Body of pancreas (tissue), 4 donors: ENCODE measurements at places on chromosomes 2 and 18. TPM values are rescaled to one million over a fixed set of nuclear protein-coding genes. Genes with fewer than 3 reads are reported as not detected.

Gene CAVIN2
- total RNA-seq, result 15.8 TPM

- no peak overlapping the region for H3K4me3 ChIP-seq
- H3K27ac ChIP-seq, result no peak overlapping the region
- H3K4me1 ChIP-seq, result no peaks in the 10 kb centered on the region
- DNase-seq, result no peak
- H3K27me3 ChIP-seq, result no peaks in the 10 kb centered on the region
Observed at GRCh38 chr18:79624356-79625170, 55.0 kb upstream of the CTDP1 start.

DNA sequence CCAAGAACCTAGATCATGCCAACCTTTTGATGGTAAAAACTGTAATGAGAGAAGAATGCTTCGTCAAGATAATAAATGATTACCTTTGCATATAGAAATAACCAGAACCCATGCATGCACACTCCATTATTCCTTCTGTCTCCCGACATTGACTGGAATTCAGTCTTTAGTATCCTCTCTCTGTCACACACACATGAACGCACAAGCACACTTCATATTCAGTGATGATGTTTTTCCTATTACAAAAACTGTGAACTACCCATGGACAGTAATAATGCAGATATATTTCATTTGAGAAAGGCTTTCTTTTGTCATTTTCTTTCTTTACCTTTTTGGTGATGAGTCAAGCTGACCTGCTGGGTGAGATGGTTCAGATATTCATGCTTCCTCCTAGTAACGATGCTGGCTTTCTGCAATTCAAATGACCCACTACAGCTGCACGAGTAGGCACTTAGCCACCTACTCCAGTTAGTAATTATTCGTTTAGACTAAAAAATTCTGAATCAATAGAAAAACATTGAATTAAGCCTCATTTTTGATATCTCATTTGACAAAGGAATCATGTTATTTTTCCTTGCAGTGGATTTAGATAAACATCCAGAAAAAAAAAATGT is 382.2 kb downstream of the TGIF1 start:
- H3K36me3 ChIP-seq, result no peaks in the 10 kb centered on the region
- DNase-seq, result no peak
- no peak overlapping the region for H3K4me3 ChIP-seq
- H3K4me1 ChIP-seq, result no peaks in the 10 kb centered on the region

- peak; percentile 14 for DNase-seq
- no peaks in the 10 kb centered on the region for H3K4me1 ChIP-seq
- H3K27ac ChIP-seq, result no peak overlapping the region
- H3K4me3 ChIP-seq, result no peak overlapping the region
Observed at GRCh38 chr18:3998698-3999333, 456.3 kb downstream of the DLGAP1 start.

Gene SGO2
- total RNA-seq, result 2.3 TPM

Gene SEMA4C
- total RNA-seq, result 13.7 TPM

Gene ZBTB7C
- total RNA-seq, result 1.3 TPM

- peaks cover 43% of the 10 kb centered on the region for H3K4me1 ChIP-seq
- no peaks in the 10 kb centered on the region for H3K27me3 ChIP-seq
- H3K27ac ChIP-seq, result no peak overlapping the region
- peak; percentile 42 for DNase-seq
- H3K4me3 ChIP-seq, result peak overlapping the region; percentile 53
Observed at GRCh38 chr2:71224457-71224856, 2.4 kb downstream of the PAIP2B start.

Gene FSHR
- not detected for total RNA-seq

Gene FAM237A
- not detected for total RNA-seq

DNA sequence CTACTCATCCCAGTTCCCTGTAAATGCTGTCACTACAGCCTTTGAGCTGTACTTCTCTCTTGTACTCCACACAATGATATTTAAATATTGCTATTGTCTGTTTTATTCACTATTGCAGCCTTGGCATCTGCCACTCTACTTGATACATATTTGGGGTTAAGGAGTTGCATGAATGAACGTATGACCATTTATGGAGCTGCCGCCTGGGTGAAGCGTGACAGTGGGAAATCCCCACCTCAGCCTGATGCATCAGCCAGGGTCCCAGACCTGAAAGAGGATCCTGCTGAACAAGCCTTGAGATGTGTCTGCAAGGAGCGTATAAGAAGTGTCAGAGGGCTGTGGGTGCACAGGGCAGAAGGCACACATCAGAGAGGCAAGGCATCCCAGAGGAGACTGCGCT is 39.1 kb downstream of the MRPL35 start:
- no peaks in the 10 kb centered on the region for H3K36me3 ChIP-seq
- peaks cover 2% of the 10 kb centered on the region for H3K4me1 ChIP-seq
- H3K27me3 ChIP-seq, result no peaks in the 10 kb centered on the region
- no peak overlapping the region for H3K27ac ChIP-seq
- no peak for DNase-seq
